Brain (organoid and tissue), 16 donors: ENCODE measurements at places on chromosomes 2 and 18. TPM values are rescaled to one million over a fixed set of nuclear protein-coding genes. Genes with fewer than 3 reads are reported as not detected.
A peak's percentile ranks its signal among the peaks of the same experiment; 100 is the strongest.

Gene NT5DC4
- not detected for polyA plus RNA-seq

DNA sequence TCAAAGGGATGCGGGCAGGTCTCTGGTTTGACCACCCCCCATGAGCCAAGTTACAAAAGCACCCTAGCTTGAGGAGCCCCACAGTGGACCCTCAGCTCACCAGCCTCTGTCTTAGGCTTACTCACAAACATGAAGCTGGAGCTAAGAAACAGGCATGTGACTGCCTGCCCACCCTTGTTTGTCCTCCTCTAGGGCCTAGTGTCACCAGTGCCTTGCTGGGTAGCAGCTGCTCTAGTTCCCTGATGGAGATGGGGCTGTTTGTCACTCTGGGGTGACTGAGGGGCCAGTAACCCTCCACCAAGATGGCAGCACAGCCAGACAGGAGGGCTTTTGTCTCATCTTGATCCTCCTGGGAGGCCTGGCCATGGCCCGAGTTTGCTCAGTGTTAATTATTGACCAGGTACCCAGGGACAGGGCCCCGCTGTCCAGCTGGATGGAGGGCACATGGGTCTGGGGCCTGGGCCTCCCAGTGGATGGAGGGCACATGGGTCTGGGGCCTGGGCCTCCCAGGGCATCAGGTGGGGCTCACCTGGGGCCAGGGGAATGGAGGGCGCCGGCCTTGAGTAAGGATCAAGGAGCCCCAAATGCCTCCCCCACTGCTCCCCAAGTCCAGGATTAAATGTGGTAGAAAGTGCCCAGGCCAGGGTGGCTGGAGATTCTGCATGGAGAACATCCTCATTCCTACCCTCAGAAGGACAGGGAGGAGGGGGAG is 185.9 kb upstream of the HAAO start:
- DNase-seq: no peak

- no peak for DNase-seq
Measured at GRCh38 chr2:118388771-118389170, 300.5 kb downstream of the INSIG2 start.

- peak; percentile 80 for DNase-seq
Measured at GRCh38 chr2:155377266-155377680, 678.8 kb downstream of the KCNJ3 start.

DNA sequence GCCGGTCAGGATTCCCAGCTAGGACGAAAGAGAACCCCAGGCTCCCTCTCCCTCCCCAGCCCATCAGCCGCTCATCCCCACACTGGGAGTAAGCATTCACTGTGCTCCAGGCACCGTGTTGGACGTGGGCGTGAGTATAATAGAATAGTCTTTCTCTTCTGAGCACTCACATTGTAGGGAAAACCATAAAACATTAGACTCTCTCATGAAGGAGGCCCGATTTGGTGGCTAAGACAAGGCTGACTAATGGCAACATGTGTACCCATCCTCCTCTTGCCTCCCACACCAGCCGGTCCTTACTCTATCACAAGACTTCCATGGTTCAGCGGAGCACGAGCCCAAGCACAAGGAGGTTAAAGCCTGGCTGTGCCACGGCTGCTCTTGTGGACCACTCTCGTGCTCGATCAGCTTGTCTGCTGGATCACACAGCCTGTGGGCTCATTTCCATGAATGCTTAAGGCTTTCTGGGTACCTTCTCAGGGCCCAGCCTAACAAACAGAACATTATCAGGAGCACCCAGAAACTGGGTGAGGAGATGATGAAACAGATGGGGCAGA is 540.9 kb upstream of the RAB6C start:
- DNase-seq: no peak

GRCh38 chr2:134682726-134683125 is 36.1 kb downstream of the TMEM163 start:
- no peak for DNase-seq

- DNase-seq: peak; percentile 92
Measured at GRCh38 chr18:26547646-26548414, 523 bp downstream of the KCTD1 start.

Gene TXNDC2
- polyA plus RNA-seq: 0.17 TPM

Gene SLC11A1
- 1.7 TPM for polyA plus RNA-seq
